Brain pericyte (primary cell): ENCODE measurements at places on chromosomes 2 and 18.

- DNase-seq: no peak
Observed at GRCh38 chr2:200975672-200976071, 12.2 kb upstream of the ORC2 start.

- no peak for DNase-seq
Observed at GRCh38 chr18:42339372-42339771, 384.3 kb downstream of the PIK3C3 start.

DNA sequence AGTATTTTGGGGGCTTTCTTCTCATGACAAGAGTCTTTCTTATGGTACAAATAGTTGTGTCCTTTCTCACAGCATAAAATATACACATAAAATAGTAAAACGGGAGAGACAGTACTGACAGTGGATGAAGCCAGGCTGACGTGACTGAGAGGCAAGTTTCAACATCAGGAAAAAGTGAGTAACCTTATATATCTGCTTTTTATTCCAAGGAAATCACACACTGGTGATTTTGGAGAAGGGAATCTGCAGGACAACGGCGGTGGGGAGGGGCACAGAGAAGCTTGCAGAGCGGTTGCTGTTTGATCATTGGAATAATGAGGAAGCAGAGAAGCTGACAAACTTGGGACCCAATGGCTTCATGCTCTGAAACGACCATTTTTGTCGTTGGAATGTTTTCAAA lies 130.6 kb upstream of the ZNF236 start:
- DNase-seq: no peak

- no peak for DNase-seq
Observed at GRCh38 chr2:195470622-195471021, 186.4 kb upstream of the SLC39A10 start.

DNA sequence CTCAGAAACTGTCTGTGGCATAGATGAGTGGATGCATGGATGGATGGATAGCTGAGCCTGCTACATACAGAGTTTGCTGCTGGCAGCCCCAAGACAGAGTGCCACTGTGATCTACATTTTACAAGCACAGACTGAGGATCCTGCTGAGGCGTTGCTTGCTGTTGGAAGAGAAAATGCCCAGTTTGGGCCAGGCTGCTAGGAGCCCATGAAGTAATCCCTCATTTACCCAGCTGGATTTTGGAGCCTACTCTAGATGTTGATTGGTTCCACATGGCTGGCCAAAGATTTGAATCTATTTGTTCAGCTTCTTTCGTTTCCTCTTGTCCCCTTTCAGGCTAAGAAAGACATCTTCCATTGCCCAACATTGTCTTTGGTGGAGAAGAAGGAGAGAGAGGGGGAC lies 261.3 kb downstream of the CLIP4 start:
- DNase-seq: no peak

DNA sequence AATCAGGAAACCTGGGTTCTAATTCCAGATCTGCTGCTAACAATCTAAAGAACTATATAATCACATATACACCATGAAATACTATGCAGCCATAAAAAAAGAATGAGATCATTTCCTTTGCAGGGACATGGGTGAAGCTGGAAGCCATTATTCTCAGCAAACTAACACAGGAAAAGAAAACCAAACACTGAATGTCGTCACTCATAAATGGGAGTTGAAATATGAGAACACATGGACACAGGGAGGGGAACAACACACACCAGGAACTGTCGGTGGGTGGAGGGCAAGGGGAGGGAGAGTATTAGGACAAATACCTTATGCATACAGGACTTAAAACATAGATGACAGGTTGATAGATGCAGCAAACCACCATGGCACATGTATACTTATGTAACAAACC lies 33.2 kb downstream of the CDH2 start:
- DNase-seq: no peak

DNA sequence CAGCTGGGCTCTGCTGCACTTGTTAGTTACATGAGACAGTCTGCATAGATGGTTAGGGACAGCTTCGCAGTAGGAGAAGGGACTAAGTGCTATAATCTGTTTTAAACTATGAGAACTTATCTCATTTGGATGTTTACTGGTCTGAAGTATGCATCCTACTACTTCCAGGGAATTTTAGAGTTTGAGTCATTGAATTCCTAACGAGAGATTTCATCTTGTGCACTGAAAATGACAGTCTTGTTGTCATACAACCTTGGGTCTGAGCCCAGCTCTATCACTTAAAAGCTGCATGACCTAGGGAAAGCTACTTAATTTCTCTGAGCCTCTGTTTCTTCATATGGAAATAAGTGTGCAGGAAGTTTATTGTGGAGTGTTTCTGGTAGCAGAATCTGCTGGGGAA lies 78.4 kb downstream of the TRIM43 start:
- no peak for DNase-seq

DNA sequence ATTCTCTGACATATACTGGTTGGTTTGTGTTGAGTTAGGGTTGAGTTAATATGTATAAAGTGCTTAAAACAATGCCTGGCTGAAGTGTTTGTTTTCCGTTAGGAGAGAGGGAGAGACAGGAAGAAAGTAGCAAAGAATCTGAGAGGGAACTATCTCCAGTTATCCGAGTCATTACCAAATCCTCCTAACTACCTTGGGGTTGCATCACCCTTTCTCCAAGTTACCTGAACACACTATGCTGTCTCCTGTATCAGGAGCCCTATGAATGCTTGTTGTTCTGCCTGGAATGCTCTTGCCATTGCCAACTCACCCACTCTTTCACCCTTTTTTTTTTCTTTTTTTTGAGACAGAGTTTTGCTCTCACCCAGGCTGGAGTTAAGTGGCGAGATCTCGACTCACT lies 47.9 kb upstream of the ITGAV start:
- DNase-seq: no peak

GRCh38 chr2:101556033-101556459 lies 81.1 kb upstream of the RFX8 start:
- no peak for DNase-seq

DNA sequence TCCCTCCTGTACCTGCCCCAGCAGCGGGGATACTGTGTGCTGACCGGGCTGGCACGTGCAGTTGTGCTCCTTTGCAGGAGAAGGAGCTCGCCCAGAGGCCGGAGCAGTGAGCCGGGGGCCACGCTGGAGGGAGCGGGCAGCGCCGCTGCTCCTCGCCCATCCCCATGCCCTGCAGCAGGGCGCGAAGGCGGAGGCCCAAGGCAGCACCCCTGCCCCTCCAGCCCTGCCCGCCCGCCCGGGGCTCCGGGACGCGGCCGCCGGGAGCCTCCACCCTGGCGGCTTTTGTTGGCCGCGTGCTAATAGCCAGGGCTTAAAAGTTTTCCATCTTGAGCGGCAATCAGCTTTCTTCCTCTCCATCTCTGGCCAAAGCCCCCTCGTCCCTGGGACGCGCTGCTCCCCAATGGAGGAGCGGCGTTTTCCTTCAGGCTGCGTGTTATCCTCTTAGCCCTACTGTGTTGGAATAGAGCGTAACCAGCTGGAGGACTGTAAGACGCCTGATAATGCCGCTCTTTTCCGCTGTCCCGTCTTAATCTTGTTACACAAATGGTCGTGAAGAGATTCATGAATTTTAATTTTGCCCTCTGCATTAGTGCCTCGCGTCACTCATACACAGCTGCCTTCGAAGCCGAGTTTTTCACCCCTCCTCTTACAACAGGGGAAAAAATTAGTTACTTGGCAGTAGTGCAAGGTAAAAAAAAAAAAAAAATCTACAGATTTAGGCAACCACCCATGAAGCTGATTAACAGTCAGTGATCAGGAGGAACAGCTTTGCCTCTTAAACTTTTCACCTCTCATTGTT lies 172.9 kb upstream of the SIX3 start:
- no peak for DNase-seq

DNA sequence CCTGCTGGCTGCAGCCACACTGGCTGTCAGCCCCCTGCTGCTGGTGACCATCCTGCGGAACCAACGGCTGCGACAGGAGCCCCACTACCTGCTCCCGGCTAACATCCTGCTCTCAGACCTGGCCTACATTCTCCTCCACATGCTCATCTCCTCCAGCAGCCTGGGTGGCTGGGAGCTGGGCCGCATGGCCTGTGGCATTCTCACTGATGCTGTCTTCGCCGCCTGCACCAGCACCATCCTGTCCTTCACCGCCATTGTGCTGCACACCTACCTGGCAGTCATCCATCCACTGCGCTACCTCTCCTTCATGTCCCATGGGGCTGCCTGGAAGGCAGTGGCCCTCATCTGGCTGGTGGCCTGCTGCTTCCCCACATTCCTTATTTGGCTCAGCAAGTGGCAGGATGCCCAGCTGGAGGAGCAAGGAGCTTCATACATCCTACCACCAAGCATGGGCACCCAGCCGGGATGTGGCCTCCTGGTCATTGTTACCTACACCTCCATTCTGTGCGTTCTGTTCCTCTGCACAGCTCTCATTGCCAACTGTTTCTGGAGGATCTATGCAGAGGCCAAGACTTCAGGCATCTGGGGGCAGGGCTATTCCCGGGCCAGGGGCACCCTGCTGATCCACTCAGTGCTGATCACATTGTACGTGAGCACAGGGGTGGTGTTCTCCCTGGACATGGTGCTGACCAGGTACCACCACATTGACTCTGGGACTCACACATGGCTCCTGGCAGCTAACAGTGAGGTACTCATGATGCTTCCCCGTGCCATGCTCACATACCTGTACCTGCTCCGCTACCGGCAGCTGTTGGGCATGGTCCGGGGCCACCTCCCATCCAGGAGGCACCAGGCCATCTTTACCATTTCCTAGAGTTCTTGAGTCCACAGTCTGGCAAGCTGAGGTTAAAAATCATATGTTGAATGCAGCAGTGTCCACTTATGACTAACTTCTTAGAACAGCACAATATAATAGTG lies 741 bp downstream of the GPR148 start:
- no peak for DNase-seq

DNA sequence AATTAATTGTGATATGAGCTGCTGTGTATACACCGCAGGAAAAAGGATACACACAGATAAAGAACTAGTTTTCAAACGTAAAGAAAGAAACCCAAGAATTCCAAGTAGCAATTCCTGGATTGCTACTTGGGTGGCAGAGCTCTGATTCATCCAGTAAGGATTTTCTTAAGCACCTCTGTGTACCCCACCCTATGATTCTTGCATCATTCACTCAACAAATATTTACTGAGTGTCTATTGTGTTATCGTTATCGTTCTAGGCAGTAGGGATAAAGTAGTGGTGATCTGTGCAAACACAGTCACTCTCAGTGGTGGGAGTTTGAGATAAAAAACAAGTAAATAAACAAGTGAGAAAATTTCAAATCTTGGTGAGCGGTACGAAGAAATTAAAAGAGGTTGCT lies 4.9 kb upstream of the TMEM200C start:
- no peak for DNase-seq

GRCh38 chr2:139237023-139237422 lies 456.8 kb upstream of the NXPH2 start:
- DNase-seq: no peak

GRCh38 chr2:180443888-180444287 lies 436.8 kb upstream of the CWC22 start:
- no peak for DNase-seq

- no peak for DNase-seq
Observed at GRCh38 chr2:216922175-216922780, 62.4 kb upstream of the TNP1 start.

GRCh38 chr18:74731097-74731496 lies 133.4 kb downstream of the ZNF407 start:
- DNase-seq: no peak

DNA sequence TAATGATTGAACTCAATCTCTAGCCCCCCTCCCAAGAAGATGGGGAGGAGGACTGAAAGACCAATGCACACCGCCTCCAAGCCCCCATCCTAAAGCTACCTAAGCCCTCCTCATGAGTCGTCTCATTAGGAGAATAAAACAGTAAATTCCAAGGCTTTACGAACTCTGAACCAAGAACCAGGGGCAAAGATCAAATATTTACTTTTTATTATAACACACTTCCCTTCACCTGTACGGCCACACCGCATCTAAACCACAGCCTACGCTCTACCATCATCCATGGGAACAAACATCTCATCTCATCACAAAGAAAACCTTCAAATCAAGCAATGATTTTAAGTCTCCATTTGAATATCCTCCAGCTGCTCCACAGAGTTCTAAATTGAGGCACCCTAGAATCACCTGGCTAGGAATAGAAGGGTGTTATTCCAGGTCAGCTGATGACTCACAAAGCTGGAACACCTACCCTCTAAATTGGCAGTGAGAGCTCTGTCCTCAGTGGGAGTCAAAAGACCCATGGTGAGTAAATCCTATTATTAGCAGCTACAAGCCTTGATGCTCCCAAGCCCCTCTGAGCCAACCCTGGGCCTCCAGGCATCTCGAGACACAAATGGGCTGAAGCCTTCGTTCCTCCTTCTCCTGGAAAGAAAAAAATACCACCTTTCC lies 45.6 kb upstream of the BZW1 start:
- no peak for DNase-seq

- DNase-seq: no peak
Observed at GRCh38 chr2:72415781-72416475, 268.3 kb upstream of the CYP26B1 start.

GRCh38 chr18:13910501-13910900 lies 4.8 kb downstream of the MC2R start:
- DNase-seq: no peak

DNA sequence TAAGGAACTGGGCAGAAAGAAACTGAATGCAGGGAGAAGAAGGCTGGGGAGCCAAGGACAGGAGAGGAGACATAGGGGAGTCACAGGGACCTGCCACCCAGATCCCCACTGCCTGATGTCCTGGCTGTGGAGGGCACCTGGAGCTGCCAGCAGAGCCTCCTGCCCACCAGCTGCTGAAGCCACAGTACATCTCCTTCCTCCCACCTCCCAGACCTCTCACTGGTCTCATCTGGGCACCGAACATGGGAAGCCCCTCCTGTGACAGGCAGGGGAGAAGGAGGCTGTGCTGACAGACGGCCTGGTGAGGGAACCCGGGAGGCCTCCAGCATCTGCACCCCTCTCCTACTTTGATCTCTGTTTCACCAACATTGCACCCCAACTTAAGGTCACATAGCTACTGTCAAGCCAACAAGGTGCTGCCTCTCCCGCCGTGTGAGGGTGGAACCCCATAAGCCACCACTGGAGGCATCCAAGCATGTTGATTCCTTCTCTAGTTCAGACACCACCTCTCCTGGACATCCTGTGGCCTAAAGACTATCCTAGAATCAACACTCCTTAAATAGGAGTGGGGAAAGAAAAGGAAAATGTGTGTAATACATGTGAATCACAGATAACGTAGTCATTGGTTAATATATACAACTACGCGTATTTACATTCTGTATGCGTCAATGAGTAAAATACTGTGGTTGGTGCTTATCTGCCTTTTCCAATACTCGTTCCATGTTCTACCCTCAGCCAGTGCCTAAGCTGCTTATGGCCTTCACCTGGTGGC lies 3.5 kb upstream of the RNPEPL1 start:
- no peak for DNase-seq
